ENCODE measurements at places on chromosomes 4 and X.

- no peak for DNase-seq
Measured at GRCh38 chr4:150944660-150945059, 70.4 kb downstream of the LRBA start.

- DNase-seq = no peak
Measured at GRCh38 chrX:132023896-132024386, 839 bp downstream of the STK26 start.

- DNase-seq = no peak
Measured at GRCh38 chr4:85951-86350, 32.8 kb downstream of the ZNF595 start.

- no peak for DNase-seq
Measured at GRCh38 chr4:98692411-98692810, 34.0 kb upstream of the TSPAN5 start.

DNA sequence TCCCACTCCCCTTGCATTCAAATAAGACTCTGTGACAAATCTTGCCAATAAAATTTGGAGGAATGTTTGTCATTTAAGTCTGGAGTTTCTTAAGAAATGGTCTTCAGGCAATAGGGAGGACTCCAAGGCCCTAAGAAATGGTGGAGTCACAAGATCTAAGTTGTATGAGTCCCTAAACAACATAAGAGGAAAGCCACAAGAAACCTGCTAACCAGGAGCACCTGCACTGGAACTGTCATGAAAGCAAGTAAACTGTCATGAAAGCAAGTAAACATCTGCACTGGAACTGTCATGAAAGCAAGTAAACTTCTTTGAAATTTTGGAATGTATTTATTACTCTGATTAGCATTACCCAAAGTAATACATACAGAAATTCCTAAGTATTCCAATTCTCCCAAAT lies 3.5 kb downstream of the CNOT6L start:
- DNase-seq = no peak

DNA sequence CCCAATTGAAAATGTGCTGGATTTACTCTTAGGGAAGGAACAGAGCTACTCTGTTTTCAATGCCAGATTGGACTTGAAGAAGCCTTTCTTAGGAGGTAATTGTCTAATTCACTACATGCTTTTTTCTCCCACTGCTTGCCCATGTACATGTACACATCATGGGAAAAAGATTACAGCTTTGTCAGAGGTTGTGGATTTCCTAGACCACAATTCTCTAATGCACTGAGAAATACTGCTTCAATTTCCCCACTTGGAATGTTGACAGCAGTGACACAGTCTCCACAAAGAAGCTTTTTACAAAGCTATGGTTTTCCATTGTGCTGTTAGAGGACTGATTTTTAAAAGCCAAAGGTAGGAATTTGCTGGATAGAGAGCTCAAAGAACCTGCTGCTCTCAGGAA lies 19.5 kb downstream of the ZAR1 start:
- no peak for DNase-seq

GRCh38 chr4:98386-98785 lies 25.9 kb upstream of the ZNF718 start:
- DNase-seq = no peak

- DNase-seq = no peak
Measured at GRCh38 chrX:102345916-102346315, 93.9 kb downstream of the NXF2B start.

GRCh38 chr4:113147498-113148111 lies 98.2 kb downstream of the ANK2 start:
- no peak for DNase-seq

GRCh38 chr4:138861135-138861534 lies 154.4 kb upstream of the NOCT start:
- DNase-seq = no peak

GRCh38 chrX:44580466-44580865 lies 37.8 kb upstream of the FUNDC1 start:
- no peak for DNase-seq
